CD4-positive, alpha-beta T cell treated with Interleukin-17A for 4 hours (primary cell): ENCODE measurements at places on chromosomes 3 and 15.

DNA sequence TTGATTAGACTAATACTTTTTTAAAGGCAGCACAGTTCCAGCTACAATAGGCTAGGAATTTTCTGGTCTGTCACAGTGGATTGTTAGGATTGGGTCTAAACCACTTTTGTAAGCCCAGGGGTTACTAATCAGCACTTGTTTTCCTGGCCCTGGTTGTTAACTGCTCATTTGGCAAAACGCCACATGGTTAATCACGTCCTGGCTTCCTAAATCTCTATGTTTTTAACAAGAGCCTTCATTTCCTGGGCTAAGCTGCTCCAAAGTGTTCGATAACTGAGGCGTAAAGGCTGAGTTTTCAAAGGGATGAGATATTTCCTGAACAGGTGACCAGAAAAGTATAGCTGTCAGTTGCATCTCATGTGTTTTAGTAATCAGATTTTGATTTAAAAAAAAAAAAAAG lies 38.9 kb upstream of the CLRN1 start:
- no peak for DNase-seq

- no peak for DNase-seq
Observed at GRCh38 chr3:35644451-35644850, 5.1 kb downstream of the ARPP21 start.

DNA sequence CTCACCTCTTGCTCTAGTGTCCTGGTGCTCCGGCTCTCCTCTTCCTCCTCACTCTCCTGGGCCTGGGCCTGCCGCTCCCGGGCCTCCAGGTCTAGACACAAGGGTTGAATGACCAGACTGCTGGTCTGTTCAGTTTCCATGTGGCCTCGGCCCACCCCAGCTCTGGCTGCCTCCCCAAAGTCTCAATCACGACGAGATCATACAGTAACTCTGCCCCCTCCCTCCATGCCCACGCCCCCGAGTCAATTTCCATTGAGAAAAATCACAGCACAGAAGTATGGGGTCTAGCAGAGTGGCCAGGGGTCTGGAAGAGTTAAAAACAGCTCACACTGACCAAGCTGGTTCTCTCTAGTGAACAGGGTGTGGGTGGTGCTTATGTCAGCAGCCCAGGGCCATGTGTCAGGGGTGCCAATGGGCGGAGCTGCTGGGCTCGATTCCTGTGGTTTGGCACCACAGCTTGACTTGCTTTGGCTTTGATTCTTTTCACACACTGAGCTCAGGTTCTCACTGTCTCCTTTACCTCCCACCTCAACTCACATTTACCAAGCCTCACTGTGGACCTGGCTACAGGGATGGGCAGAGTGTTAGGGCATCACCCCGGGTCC lies 6.9 kb downstream of the C15orf62 start:
- DNase-seq: peak; percentile 36

- no peak for DNase-seq
Observed at GRCh38 chr3:25971736-25972135, 181.8 kb downstream of the OXSM start.

- DNase-seq: no peak
Observed at GRCh38 chr3:14235003-14235911, 56.6 kb downstream of the LSM3 start.

GRCh38 chr3:11643201-11643603 lies 513 bp downstream of the VGLL4 start:
- peak; percentile 31 for DNase-seq

GRCh38 chr3:71247221-71247957 lies 336.1 kb downstream of the FOXP1 start:
- DNase-seq: peak; percentile 24

DNA sequence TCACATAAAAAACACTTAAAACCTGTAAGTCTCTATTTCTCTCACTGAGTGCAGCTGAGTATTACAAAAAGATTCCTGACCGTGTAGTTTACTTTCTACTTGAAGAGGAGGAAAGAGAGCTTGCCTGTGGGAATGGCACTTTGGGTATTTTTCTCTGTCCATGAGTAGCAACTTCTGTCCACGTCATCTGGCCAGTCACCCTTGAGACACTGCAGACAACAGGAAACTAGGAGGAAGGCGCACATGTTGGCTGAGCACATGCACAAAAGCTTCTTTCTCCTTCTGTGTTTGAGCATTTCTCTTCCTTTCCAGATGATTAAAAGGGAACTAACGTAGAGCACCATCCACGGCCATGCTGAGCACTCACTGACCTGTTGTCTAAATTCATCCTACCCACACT lies 19.7 kb downstream of the STARD5 start:
- no peak for DNase-seq

DNA sequence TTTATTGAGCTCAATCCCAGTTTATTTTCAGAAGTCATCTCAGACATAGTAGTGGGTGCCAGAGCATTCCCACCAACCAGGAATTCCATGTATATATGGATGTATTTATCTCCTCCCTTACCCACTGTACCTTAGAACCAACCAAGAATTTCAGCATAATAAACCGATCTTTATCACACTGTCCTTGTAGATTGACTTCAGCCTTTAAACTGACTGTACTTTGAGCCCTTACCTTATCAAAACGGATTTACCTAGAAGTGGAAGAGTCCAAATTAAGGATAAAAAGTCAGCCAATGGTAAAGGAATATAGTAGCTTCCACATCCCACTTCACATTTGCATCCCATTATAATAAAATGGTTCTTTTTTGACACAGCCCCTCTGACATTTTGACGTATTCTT lies 37.9 kb downstream of the GATM start:
- no peak for DNase-seq

DNA sequence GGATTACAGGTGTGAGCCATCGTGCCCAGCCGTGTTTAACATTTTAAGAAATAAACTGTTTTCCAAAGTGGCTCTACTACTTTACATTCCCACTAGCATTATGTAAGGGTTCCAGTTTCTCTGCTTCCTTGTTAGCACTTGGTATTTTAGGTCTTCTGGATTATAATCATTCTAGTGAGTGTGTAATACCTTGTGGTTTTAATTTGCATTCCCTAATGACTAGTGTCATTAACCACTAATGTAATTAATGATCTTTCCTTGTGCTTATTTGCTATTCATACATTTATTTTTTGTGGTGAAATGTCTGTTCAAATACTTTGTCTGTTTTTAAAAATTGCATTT lies 30.7 kb downstream of the ARIH2 start:
- no peak for DNase-seq

DNA sequence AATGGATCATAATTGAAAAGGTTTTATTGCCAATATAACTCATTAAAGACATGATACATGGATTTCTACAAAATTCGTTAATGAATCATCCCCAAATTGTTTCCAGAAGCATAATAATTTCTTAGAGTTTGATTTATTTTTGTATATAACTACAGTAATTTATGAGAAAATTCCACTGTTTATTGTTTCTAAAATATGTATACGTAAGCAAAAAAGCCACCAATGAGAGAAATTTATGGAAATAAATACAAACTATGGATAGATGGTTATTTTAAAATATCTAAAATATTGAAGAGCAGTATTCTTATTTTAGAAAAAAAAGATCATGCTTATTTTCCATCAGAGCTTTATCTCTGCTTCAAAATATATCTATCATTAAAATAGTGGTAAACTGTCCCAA lies 260.0 kb upstream of the ZNF385D start:
- DNase-seq: no peak

DNA sequence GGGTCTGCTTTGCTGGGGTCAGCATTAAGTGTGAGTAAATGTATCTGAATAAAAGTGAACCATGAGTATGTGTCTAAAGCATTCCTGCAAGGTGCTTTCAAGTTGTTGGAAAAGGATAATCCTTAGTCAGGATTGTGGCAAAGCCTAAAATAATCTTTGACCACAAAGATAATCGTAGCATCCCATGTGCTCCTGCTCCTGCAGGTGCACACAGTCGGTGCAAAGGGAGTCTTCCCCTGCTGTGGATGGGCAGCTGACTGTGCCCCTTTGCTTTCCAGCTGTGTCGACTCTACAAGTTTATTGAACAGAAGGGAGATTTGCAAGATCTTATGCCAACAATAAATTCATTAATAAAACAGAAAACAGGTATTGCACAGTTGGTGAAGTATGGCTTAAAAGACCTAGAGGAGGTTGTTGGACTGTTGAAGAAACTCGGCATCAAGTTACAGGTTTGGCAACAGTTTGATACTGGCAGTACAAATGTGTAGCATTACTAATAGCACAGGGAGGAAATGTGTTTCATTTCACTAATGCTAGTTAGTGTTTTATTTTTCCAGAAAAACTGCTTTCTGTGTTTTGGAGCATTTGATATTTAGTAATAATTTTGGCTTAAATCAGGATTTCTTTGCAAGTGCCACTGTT lies 22.6 kb downstream of the SRP14 start:
- DNase-seq: no peak

- DNase-seq: peak; percentile 64
Observed at GRCh38 chr15:67064607-67065530, 533 bp upstream of the SMAD3 start.

- no peak for DNase-seq
Observed at GRCh38 chr15:94666553-94666952, 435.2 kb downstream of the MCTP2 start.

GRCh38 chr3:183635107-183635430 lies 354 bp upstream of the KLHL24 start:
- DNase-seq: no peak

GRCh38 chr15:77057685-77058084 lies 13.2 kb downstream of the TSPAN3 start:
- DNase-seq: no peak

DNA sequence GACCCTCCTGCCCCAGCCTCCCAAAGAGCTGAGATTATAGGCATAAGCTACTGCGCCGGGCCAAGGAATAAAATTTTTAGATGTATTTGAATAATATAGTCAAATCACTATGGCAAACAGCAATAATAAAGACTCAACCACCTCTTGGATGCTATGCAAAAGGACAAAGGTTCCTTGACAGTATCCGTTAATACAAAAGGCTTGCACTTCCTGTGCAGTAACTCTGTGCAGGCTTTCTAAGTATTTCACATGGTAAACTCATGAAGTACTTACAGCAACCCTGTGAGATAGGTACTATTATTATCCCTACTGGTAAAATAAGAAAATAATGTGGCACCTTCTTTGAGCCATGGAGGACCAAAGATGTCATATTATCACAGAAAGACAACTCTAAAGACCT lies 86.8 kb downstream of the SHQ1 start:
- no peak for DNase-seq

- no peak for DNase-seq
Observed at GRCh38 chr15:80779658-80780415, 667 bp downstream of the CEMIP start.

- no peak for DNase-seq
Observed at GRCh38 chr3:197432384-197433127, 123.2 kb downstream of the BDH1 start.

GRCh38 chr3:43288850-43289249 lies 2.5 kb downstream of the SNRK start:
- no peak for DNase-seq

- DNase-seq: no peak
Observed at GRCh38 chr3:71208211-71209095, 375.1 kb downstream of the FOXP1 start.

DNA sequence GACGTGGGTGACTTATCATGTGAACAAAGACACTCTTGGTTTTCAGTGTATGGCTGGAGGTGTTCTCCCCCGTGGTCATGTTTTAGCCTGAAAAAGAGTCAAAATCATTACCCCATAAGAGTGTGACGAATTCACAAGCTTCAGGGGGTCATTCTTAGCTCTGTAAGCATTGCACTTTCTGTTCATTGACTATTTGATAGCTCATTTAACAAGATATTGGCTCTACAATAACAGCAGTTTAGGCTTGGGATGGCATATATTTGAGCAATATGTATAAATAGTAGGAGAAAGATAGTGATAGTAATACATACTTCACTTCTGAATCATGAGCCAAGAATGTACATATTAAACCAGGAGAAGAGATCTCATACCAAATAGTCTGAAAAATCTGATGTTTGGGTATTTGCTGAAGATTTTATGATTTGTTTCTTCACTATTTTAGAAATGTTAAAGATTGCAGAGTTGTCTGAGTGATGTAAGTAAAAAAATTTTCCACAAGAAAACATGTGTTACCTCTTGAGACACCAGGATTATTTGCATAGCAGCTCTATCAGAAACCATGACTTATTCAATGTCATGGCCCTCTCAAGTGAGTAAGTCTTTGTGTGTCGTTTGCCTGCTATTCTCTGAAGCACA lies 996.0 kb downstream of the OTOL1 start:
- no peak for DNase-seq

GRCh38 chr3:14534516-14535191 lies 5.5 kb downstream of the GRIP2 start:
- DNase-seq: no peak

DNA sequence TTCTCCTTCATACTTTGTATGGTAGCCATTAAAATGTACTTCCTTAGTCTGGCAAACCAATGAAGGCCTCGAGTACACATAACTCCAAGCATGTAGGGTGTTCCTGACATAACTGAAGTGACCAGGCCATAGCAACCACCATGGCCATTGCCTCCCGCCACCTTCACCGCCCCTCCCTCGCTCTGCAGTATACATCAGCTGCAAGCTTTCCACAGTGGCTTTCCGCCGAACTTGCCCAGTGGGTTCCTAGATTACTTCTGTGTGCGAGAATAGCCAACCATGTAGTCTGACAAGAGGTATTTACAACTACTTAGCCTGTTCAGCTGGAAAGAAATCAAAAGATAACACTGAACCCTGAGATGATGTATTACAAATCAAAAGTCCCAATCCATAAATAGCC lies 3.4 kb upstream of the CTNNB1 start:
- no peak for DNase-seq

- DNase-seq: no peak
Observed at GRCh38 chr15:58179206-58179605, 41.0 kb downstream of the AQP9 start.

GRCh38 chr3:172694573-172695246 lies 16.2 kb downstream of the NCEH1 start:
- no peak for DNase-seq

GRCh38 chr3:101362406-101362805 lies 42.0 kb upstream of the IMPG2 start:
- DNase-seq: no peak

DNA sequence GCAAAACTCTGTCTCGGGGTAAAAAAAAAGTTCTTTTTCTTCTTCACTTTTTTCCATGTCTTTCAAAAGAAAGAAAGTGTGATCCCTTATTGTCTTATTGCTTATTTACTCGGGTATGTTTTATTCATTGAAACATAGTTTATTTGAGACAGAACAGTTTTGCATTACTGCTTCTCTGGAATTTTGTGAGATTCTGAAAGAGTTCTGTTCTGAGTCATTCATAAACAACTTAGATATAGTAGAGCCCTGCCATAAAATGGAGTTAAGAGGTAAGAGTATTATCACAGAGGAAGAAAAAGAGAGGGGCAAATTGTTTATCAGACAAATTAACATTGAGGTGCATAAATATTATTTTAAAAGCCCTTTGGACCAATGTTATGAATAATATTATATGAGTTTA lies 522.2 kb downstream of the ROBO2 start:
- no peak for DNase-seq

DNA sequence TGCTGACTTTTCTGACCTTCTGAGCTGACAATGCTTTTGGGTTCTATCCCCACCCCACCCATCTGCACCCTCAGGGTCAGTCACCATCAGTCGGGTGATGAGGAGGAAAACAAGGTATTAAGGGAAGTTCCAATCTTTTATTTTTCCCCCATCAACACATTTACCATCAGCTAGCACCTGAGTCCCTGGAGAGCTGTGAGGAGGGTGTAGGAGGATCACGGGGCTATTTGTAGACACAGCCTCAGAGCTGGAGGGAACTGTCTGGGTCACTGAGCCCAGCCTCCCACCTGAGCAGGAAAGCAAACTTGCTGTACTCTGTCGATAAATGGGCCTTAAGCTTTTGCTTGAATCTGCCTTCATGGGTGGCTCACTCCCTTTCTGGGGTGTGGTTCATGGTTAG lies 24.8 kb upstream of the ZFAND6 start:
- no peak for DNase-seq

GRCh38 chr3:146550743-146551510 lies 6.5 kb upstream of the PLSCR1 start:
- no peak for DNase-seq
